ENCODE measurements at places on chromosomes 12 and 14.

- no peak for DNase-seq
These were observed 908 bp upstream of the CDKL1 start for GRCh38 chr14:50397390-50398188.

DNA sequence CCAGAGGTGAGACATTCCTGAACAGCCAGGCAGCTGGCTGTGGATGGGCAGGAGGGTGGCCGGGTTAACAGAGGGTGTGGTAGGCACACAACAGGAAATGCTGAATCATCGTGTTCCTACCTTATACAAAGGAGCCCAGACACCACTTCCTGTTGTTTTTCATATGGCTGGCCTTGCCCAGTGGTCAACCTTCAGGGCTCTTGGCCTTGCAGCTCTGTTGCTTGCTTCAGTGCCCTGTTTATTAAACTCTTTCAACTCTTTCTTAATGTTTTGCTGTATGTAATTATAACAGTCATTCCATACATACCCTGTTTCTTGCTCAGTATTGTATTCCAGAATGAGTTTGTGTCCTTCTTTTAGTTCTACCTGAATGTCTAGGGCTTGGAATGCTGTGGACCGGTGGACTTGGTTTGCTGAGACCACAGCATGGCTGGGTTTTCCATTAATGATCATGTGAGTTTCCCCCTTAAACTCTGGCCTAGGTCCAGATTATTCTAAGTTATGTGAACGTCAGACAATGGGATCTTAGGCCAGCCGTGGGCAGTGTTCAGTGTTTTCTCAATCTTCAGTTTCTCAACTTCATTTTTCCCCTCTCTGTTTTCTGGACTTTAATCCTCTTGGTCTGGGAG lies 11.9 kb downstream of the CFAP54 start:
- DNase-seq: no peak

DNA sequence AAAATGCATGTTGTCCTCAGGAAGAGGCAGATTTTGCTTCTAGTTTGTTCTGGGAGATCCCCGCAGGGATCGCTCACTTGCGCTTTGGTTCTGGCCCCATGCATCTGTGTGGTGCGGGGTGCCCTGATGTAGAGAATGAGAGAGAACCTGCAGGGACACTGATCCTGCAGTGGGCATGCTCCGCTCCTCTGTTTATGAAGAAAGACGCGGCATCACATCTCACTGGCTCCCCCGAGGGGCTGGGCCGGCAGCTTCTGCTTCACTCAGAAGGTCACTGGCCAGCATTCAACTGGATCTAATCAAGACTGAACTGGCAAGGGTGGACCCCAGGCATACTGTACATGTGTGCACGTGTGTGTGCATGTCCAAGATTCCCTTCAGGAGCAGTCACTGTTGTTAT lies 164.2 kb downstream of the CALM1 start:
- DNase-seq: no peak

GRCh38 chr12:15218794-15219193 lies 2.4 kb downstream of the RERG start:
- DNase-seq: no peak

DNA sequence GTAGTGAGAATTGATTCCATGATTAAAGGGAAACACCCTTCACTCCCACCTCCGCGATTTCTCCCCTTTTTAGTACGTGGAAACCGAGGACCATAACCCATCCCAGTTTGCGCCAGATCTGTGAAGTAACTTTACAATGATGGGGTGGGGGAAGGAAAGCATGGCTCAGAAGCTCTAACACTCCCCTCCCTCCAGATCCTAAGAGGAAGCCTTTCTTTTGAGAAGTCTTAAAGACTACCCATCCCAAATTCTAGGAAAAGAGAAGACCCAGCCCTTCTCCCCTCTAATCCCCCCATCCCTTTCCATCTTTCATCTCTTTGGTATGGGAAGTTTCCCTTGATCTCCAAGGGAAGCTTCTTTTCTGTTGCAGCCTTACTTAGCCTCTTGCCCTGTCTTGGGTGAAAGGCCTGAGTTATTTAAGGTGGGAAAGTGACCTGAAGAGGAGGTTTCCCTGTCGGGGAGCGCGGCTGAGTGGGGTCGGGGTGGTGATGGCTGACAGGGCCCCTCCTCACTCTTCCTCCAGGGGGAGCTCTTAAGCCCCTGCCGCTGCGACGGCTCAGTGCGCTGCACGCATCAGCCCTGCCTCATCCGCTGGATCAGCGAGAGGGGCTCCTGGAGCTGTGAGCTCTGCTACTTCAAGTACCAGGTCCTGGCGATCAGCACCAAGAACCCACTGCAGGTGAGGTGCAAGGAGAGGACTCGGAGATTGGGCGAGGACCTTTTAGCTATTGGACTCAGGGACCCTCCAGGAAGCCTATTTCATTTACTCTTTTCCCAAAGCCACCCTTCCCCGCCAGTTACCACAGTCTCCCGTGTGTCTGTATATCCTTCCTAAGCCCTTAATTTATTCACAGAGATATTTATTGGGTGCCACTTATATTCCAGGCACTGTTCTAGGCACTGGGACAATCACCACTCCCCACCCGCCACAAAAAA lies 1.8 kb downstream of the MARCHF9 start:
- no peak for DNase-seq

DNA sequence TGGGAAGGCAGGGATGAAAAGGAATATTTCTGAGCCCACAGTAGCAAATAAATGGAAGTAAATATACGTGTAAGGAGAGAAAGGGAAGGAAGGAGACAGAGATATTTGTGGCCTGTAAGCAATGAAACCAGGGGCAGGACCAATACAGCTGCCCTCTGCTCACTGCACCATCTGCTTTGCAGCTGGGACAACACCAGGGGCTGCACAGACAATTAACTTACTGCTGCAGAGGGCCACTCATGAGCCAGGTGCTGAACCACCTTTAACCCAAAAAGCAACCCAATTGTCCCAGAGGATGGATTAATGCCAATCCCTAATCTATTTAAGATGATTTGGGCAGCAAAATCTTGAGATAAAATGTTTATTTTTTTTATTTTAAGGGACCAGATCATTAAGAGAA lies 30.6 kb upstream of the TMX1 start:
- no peak for DNase-seq

DNA sequence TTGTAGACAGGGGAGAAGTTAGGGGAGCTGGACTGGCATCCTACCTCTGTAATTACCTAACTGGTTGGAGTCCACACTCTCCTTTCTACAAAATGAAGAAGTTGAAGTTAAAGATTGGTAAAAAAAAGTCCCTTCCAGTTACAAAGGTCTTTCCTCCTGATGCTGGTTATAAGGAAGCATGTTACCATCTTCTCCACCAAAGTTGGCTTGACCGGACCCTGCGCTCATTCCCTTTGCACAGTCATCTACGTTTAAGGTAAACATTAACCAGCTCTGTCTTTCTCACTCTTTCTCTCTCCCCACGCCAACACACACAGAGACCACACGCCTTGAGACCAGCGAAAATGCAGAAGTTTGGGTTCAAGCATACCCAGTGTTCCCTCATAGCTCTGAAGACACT lies 11.9 kb downstream of the FBLN5 start:
- DNase-seq: no peak

GRCh38 chr12:90268574-90268973 lies 559.9 kb upstream of the ATP2B1 start:
- DNase-seq: no peak

GRCh38 chr12:40313928-40314327 lies 89.1 kb downstream of the LRRK2 start:
- DNase-seq: no peak

DNA sequence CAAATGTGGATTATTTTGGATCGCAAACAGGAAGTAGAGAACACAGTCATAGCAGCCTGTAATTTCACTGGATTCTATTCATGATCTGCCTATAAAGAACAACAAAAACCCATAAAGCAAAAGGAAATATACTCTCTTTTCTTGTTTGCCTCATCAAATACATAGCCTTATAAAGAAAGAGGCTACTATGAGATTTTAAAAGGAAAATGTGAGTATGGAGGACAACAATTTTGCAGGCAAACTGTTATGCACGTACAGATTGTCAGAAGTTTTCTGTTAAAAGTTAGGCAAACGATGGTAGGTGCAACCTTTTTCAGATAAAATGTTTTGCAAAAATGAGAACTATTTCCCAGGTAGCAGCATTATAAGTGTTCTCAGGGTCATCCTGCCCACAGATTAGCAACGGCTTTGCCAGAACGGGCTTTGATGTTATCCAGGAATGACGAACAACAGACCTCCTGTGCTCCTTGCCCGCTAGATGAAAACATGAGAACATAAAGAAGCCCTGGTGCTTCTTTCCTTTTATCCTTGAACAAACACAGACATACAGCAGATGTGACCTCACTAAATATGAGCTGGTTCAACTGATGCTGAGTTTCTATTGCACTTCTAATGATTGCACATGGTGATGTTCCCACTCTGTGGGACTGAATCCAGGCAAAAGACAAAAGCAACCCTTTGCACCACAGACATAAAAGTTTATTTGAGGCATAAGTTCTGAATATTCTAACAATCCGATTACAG lies 88.1 kb downstream of the ITPR2 start:
- no peak for DNase-seq

DNA sequence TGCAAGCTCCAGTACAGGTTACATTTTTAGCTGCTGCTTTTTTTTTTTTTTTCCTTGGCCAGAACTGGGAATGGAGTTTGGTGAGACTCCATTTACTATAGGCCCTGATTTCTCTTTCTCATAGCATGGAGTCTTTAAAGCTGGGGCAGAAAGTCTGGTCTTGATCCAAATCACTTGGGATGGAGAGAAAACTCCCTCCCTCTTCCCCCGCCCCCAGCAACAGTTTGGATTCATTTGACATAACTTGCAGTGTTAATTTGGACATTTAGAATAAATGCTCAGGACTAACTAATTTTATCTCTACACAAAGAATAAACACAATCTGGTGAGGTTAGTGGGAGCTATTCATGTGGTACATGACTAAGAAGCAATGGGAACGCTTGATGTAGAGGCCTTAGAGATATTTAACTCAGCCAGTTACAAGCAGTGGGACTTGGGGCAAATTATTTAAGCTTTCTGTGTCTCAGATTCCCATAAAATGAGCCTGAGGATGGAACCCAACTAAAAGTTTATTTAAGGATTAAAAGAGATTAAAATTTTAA lies 107.3 kb upstream of the ARHGAP5 start:
- DNase-seq: no peak

- no peak for DNase-seq
These were observed 56.1 kb downstream of the BMP4 start for GRCh38 chr14:53900499-53900898.

GRCh38 chr12:12273291-12273957 lies 6.6 kb upstream of the LRP6 start:
- DNase-seq: no peak

DNA sequence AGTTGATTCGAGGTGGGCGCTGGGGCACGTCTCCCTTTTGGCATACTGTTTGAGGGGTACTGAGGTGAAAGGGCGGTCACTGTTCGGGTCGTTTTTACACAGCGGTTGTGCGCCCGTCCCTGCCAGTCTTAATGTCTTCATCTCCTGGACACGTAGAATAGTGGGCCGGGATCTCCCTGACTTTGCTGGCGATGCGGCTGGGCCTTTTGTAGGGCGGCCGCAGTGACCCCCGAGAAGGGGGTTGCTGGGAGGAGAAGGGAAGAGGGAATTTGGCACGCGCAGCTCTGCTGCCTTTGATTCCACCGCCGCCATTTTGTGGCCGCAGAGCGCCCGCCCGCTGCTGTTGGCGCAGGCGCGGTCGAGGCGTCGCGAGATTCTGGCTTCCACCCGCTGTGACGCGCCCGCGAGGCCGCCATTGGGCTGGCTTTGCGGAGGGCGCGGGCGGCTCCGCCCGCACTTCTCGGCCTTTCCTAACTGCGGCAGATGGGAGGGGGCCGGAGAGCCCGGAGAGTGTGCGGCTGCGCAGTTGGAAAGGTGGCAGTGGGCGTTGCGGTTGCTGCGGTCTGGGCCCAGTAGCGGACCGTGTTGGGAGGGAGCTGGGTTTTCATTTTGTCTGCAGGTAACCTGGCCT lies 542 bp downstream of the SRSF5 start:
- peak; percentile 98 for DNase-seq

DNA sequence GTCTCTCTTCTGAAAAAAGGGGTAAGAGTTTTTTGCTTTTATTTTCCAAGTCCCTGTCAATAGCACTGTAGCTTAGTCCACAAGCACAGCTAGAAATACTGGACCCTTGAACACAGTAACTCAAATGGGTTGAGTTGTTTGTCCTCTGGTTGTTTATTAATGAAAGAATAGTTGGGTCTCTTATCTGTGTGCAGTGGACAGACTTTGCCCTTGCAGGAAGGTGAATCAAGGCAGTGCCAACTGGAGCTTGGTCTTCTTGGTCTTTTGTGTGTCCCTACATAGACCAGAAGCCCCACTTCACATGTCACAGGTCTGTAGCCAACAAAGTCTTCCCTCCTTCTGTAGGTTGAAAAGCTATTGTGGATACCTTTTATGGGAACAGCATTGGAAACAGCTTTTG lies 322.0 kb downstream of the AACS start:
- no peak for DNase-seq

GRCh38 chr12:53481939-53482586 lies 17.2 kb downstream of the MAP3K12 start:
- DNase-seq: no peak

DNA sequence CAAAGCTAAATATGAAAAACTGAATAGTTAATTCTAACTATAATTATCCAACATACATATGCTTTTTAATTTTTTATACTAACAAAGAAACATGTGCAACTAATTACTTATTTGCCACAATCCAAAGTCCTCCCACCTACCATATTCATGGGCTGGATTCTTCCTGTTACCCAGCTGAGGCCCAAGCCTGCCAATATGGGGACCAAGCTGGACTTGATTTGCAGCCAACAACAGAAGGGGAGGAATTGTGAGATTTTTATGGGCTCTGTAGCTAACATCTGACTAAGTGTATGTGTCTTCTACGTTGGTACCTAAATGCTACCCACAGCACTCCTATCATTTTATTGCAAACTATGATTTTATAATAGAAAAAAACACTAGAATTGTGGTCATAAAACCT lies 13.1 kb upstream of the ANKS1B start:
- DNase-seq: no peak

DNA sequence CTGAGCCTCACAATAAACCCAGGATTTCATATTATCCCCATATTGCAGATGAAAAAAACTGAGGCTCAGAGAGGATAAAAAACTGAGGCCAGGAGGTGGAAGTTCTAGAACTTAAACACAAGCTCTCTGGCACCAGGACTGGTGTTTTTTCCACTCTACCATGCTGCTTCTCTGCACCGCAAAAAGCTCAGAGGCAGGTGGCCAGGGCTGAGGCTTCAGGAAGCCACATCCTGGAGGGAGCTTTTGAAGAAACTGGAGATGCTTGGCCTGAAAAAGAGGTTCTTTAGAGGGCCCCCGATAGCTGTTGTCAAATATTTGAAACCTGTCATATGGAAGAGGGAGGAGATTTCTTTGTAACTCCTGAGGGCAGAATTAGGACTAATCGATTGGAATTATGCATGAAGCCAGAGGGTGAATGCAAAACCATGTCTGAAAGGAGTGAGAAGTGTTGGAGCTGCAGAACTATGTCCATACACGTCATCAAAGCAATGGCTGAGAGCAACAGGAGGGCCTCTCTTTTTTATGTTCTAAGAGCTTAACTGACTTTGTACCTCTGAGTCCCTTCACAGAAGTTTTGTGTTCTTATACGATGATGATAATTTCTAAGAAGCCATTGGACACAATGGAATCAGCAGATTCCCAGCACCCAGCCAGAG lies 448.6 kb downstream of the FUT8 start:
- no peak for DNase-seq

- DNase-seq: no peak
These were observed 53.7 kb upstream of the PLEKHA5 start for GRCh38 chr12:19075711-19076340.

GRCh38 chr12:49920241-49920914 lies 16.7 kb upstream of the FAIM2 start:
- DNase-seq: no peak

GRCh38 chr12:43407816-43408645 lies 144.0 kb downstream of the ADAMTS20 start:
- no peak for DNase-seq

GRCh38 chr12:92224685-92225331 lies 79.2 kb upstream of the BTG1 start:
- DNase-seq: no peak

All from activated naive CD4-positive, alpha-beta T cell treated with anti-CD3 and anti-CD28 coated beads, Interleukin-2, amount 50 U/mL, for 72 hours (primary cell).